ENCODE measurements at places on chromosomes 7 and 10.

DNA sequence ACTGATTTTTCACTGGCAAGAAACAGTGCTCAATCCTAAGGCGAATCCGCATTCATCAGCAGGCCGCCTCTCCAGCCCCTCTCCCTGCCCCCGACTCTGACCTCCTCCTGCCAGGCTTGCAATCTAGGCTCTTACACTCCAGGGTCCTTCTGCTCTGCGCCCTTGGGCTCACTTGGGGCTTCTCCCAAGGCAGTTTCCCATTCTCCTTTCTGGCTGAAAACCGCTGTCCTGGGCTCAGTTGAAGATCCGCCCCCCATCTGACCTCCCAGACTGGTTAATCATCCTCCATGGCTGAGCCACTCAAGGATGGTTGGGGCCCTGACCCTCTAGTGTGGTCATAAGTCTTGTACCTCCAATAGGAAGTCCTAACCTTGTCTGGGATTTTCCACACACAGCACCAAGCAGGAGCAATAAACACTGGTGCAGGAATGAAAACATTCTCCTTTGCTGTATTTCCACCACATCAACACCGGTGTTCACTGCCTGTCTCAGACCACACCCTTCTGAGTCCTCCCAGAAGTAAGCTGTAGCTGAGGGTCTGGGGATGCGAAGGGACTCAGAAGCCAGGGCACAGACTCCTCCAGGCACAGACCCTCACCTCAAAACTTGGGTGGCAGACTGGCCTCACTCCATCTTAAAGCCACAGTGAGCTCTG, 42.4 kb downstream of the TNS3 start:
- no peak for DNase-seq

- no peak for DNase-seq
Observed at GRCh38 chr7:116139007-116139406, 71.3 kb upstream of the TES start.

DNA sequence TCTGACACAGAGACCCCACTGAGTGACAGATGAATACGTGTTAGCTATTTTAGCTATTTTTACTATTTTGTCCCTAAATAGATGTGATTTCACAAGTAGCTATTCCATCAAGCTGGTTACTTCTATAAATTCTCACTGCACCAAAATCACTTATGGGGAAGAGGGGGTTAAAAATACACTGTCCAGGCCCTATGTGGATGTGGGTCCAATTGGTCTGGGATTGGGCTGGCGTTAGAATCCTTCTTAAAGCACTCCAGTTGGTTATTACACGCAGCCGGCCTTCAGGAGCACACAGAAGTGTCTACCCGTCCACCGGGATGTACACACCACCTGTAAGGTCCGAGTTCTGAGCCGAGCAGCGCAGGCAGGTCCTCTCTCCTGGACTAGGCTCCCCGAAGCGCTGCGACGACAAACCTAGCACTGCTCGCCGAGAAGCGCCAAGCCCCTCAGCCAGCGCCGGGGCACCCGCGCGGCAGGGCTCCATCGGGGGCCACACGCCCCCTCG, 222.3 kb upstream of the MKLN1 start:
- DNase-seq = peak; percentile 41

DNA sequence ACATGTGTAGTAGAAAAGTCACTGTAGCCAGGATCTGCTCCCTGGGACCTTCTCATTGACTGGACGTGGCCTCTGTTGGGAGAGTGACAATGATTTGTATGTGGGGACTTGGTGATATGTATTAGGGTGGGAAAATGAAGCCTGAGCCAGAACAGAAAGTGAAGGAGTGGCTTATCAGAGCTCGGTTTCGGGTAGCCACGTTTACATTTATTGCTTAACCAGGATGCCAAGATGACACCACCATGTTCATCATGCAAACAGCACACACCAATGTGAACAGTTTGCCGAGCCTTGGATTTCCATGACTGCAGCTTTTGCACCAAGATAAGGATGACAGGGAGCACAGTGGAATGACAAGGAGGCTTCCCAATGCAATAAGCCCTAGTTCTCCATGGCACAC, 112.8 kb upstream of the STK17A start:
- no peak for DNase-seq

DNA sequence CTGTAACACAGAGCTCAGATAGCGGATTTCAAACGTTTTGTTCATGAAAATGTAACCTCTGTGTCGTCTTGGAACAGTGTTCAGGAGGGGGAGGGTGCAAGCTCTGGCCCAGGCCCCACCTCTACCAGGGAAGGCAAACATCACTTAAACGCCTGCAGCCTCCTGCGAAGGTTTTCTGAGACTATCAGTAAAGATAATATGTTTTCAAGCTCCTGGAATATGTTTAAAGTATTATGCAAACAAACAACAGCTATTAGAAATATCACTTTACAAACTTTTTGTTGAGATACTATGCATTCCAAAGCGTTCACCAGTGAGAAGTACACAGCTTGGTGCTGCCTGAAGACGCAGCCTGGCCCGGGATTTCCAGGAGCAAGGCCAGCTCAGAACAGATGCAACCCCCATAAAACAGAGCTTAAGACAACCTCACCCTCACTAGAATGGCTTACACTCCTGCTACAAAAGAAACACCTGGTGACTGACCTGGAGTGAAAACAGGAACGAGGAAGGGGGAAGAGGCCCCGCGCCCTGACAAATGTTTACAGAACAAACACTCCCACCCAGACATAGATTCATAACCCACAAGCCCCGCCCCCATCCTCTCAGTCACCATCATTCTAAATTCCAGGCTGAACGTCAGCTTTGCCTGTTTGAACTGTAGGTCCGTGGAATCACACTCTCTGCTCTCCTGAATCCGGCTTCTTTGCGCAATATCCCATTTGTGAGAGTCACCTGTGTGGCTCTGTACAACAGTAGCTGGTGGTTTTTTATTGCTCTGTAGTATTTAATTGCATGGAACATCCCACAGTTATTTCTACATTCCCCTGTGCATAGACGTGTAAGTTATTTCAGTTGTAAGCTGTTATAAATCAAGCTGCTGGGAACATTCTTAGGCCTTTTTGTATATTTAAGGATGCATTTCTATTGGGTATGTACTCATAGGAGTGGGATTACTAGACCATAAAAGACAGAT, 155.0 kb downstream of the PTPRN2 start:
- peak; percentile 96 for DNase-seq

DNA sequence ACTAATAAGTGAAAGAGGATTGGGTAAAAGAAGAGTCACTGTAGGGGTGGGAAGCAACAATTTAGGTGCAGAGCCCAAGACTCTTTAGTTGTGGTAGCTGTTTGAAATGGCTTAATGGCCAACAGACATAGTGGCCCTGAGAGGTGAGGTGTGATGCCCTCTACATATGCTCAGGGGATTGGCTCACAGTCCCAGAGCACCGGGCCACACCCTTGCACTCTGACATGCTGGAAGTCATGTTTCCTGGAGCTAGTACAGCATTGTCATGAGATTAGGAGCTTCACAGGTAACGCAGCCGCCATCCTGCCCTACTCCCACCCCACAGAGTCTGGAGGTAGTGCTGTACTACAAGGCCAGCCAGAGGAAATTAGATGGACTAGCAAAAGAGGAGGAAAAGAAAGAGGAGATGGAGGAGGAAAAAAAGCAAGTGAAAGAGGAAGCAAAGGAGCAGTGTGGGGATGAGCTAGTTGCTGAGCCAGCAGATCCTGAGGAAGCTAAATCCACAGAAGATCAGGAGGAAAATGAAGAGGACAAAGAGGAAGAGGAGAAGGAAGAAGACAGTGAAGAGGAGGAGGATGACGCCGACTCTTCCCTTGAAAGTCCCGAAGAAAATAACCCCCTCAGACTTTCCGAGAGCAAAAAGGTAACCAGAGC, 14.8 kb upstream of the FLNC start:
- DNase-seq = no peak

DNA sequence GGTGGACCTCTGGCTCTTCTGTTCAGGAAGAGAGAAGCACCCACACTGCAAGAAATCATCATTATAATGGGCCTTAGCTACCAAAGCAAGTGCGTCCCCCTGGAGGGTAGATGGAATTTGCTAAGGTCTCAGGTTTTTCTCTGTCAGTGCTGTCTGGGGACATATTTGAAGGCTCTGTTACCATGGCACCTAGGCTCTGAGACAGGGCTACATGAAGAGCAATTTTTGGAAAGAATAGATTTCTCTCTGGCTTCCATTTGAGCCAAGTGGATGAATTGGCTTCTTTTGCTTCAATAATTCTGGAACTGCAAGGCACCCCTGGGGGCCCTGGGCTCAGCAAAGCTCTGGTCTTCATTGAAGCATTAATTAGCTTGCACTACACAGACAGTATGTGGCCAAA, 349.1 kb upstream of the GALNT17 start:
- no peak for DNase-seq

DNA sequence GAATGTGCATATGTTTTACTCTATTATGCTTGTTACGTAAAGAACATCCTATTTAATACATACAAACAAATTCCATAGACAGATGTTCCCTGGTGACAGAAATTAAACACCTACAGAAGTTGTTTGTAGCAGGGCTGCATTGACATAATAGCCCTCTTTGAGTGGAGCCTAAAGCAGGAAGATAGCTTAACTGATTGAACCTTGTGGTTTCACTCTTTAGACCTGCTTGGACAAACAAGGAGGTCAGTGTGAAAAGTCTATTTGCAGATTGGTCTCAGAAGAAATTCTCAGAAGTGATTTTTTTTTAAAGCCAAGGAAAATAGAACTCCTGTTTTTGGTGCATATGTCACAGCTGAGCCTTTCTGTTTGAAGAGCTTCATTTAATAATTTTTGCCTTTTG, 121.3 kb downstream of the PPP1R9A start:
- DNase-seq = no peak

- DNase-seq = no peak
Observed at GRCh38 chr7:154469652-154470051, 417.5 kb downstream of the DPP6 start.

DNA sequence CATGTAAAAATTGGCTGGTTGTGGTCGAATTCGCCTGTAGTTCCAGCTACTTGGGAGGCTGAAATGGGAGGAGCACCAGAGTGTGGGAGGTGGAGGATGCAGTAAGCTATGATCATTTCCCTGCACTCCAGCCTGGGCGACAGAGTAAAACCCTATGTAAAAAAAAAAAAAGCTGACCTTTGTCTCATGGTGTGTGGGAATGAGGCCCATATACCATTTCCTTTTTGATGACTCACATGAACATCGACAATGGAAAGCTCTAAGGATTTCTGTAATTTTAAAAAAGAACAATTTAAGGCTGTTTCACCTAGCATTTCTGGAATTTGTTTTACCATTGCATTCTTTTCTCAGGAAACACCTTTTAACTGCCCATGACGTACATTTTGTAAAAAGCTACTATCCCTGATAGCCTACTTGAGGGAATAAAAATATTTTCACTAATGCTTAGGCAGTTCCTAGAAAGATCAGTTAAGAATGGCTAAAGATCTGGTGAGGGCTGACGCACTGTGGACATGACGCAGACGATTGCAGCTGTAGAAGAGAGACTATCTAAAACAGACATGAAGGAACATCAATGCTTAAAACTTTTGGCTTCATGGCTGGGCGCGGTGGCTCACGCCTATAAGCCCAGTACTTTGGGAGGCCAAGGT, 400.6 kb upstream of the IGFBP3 start:
- no peak for DNase-seq

DNA sequence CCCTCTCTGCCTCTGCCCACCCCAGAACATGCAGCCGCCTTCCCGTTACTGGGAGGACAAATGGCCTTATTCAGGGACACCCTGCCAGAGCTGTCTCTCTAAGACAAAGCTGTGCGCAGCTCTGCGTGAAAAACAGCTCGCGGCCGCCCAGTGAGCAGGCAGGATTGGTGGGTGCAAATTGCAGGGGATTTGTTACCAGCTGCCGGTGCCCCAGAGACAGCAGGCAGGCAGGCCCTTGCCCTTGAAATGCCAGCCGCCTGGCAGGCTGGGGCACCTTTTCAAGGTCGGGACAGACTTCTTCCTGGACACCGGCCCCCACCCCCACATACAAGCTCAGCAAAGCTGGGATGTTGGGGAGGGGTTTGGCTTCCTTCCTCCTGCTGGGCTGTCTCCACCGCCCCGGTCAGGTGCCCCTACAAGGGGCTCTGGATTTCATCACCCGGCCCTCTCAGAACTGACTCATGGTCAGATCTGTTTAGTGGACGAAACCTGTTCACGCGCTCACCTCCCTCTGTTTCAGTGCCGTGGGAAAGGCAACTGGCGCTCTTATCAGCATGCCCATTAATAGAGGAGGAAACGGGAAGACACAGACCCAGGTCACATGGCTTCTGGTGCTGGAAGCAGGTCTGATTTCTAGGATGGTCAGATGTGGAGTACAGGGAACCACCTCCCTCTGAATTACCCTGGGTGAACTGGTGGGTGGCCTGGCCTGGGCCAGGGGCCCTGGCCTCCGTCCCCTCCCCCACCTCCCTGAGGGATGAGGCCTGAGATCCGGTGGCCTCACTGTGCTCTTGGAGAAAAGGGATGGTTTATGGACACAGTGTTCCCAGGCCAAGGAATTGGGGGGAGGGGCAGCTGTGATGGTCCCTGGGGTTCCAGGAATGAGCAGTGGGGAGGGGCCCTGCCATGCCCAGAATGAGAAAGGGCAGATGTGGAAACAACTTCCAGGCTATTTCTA, 123.9 kb upstream of the PPIF start:
- no peak for DNase-seq

GRCh38 chr10:132666705-132667341, 119.1 kb downstream of the NKX6-2 start:
- no peak for DNase-seq

DNA sequence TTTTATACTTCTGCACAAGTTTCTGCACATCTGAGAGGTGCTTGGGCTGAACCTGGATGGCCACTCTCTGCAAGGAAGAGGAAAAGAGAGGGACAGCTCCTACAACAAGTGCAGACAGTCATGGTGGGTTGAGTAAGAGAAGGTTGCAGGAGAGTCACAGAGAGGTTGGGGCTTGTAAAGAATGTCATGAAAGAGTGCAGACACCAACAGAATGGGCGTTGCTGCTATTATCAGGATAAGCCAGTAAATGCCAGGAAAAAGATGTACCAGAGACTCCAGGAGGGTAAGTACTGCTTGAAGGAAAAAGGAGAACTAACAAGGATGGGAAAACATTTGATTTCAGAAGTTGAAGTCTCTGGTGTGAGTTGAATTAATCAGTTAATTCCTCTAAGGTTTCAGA, 77.8 kb upstream of the NRP1 start:
- no peak for DNase-seq

DNA sequence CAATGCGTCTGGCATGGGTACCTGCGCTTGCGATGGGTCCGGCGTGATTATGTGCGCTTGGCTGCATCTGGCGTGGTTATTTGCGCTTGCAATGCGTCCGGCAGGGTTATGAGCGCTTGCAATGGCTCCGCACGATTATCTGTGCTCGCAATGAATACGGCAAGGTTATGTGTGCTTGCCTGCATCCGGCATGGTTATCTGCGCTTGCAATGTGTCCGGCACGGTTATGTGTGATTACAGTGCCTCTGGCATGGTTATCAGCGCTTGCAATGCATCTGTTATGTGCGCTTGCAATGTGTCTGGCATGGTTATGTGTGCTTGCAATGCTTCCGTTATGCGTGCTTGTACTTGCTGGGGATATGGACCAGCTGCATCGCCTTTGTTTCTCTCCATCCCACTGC, 37.7 kb downstream of the RBAK start:
- DNase-seq = no peak

- no peak for DNase-seq
Observed at GRCh38 chr7:22548313-22548712, 48.3 kb upstream of the STEAP1B start.

- peak; percentile 12 for DNase-seq
Observed at GRCh38 chr10:129030996-129031843, 435.8 kb upstream of the MGMT start.

GRCh38 chr10:132807621-132808049, 21.7 kb upstream of the NKX6-2 start:
- DNase-seq = no peak

GRCh38 chr7:145850636-145851035, 266.0 kb upstream of the CNTNAP2 start:
- DNase-seq = no peak
